ENCODE measurements at places on chromosomes 1 and 21. TPM values are rescaled to one million over a fixed set of nuclear protein-coding genes. Genes with fewer than 3 reads are reported as not detected.

The LRRIQ3 gene
- total RNA-seq, result 1.9 TPM

The SPATA21 gene
- not detected for total RNA-seq

The PAQR6 gene
- total RNA-seq, result 5.7 TPM

The SPRR2A gene
- not detected for total RNA-seq

The CRYAA gene
- total RNA-seq, result not detected

The PRELP gene
- total RNA-seq, result not detected

The CLCA1 gene
- not detected for total RNA-seq

The SEMA6C gene
- total RNA-seq, result 3.2 TPM

The C1orf141 gene
- 0.11 TPM for total RNA-seq

The GJC2 gene
- total RNA-seq, result 0.64 TPM

The TSTD1 gene
- 42.8 TPM for total RNA-seq

The FLG2 gene
- total RNA-seq, result not detected

The SPATA45 gene
- total RNA-seq, result not detected

The SPRR1A gene
- not detected for total RNA-seq

The GIPC2 gene
- total RNA-seq, result 0.09 TPM

The CEP85 gene
- total RNA-seq, result 31.9 TPM

The EDN2 gene
- not detected for total RNA-seq

The TMEM125 gene
- not detected for total RNA-seq

The NUDT4B gene
- total RNA-seq, result 0.46 TPM

The LDLRAD1 gene
- total RNA-seq, result not detected

The SH3BGR gene
- total RNA-seq, result 2.7 TPM

The CCDC17 gene
- 1.0 TPM for total RNA-seq

The DENND2C gene
- 0.65 TPM for total RNA-seq

The TRIM45 gene
- total RNA-seq, result 0.37 TPM

The SYCP1 gene
- not detected for total RNA-seq

The IBA57 gene
- total RNA-seq, result 8.3 TPM

The TEDDM1 gene
- not detected for total RNA-seq

The SDF4 gene
- 108 TPM for total RNA-seq

The THEM5 gene
- not detected for total RNA-seq

The PCBP3 gene
- 12.2 TPM for total RNA-seq

The SLC22A15 gene
- 0.25 TPM for total RNA-seq

The PTCH2 gene
- total RNA-seq, result 0.37 TPM

The CBS gene
- 98.5 TPM for total RNA-seq

The ZNF648 gene
- not detected for total RNA-seq

The IGSF3 gene
- 4.1 TPM for total RNA-seq

The PDPN gene
- total RNA-seq, result not detected

The CR1L gene
- total RNA-seq, result not detected

The ATAD3C gene
- 0.39 TPM for total RNA-seq

The RNF19B gene
- 22.5 TPM for total RNA-seq

The TDRD10 gene
- not detected for total RNA-seq
